ENCODE measurements at places on chromosomes 16 and 17.

GRCh38 chr17:45143094-45143670 is 5.1 kb upstream of the HEXIM1 start:
- no peak for DNase-seq

- DNase-seq, result no peak
Observed at GRCh38 chr16:72125635-72126428, 32.2 kb downstream of the DHX38 start.

DNA sequence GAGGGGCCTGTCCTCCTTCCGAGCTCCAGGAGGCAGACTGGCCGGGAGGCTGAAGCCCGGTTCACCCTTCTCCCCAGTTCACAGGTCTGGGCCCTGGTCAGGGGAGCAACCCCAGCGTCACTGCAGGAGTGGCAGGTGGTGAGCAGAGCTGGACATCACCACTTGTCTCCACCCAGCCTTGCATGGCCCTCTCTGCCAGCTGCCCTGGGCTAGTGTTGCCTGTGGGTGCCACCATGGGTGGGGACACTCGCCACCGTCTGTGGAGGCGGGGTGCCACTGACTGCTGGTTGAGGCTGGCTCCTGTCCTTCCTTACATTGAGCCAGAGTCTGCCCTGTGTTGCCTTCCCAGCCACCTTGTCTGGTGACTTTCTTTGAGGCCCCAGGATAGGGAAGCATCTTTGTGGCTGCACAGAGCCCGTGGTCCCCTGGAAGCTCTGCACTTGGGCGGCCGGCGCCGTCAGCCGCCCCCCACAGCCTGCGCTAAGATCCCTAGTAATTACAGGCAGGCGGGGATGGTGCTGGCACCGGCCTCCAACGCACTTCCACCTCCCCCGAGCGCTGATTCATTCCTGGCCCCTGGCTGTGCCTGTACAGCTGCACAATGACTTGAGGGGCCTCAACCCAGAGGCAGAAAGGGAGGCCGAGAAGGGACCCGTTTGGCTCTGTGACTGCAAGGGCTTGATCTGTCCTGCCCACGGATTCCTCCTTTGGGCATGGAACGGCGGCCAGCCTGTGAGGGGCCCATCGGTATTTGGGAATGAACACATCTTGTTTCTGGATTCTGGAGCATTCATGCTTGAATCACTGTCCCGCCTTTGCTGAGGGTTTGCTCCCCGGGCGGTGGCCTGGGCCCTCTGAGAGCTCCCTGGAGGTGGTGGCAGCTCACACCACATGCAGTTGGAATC is 5.2 kb downstream of the BAIAP2 start:
- DNase-seq, result no peak

GRCh38 chr17:238071-238963 is 56.9 kb upstream of the DOC2B start:
- DNase-seq, result no peak

GRCh38 chr17:78176548-78177025 is 8.2 kb downstream of the SYNGR2 start:
- DNase-seq, result no peak

- no peak for DNase-seq
Observed at GRCh38 chr16:67405336-67405735, 10.9 kb downstream of the ZDHHC1 start.

- DNase-seq, result no peak
Observed at GRCh38 chr17:51646539-51646938, 386.2 kb downstream of the UTP18 start.

DNA sequence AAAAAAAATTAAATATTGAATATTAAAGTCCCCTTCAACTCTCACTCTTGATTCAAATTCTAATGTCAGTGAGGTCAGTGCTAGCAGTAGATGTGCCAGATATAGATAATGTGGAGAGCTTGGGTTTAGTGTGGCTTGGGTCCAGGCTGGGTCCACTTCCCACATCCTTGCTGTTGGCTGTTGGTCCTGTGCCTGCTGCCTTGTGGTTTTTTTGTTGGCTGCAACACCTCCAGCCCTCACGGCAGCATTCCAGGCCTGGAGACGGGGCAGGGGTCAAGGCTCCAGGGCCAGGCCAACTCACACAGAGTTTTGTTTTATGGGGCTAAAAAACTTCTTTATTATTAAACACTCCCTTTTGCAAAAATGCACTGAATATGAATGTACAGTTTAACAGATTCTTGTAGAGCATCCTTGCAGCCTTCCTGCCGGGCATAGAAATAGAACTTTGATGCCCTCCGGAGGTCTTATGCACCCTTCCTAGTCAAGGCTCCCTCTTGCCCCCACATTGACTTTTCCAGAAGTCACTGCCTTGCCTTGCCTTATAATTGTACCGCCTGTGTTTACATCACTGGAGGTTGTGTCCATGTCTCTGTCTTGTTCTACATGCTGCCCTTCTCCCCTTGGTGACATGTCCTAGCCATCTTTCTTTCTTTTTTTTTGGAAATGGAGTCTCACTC is 25.5 kb upstream of the MYO15B start:
- no peak for DNase-seq
